Stimulated activated CD4-positive, alpha-beta T cell treated with anti-CD3 and anti-CD28 coated beads, Interleukin-4, amount 100 ng/mL, for 48 hours (primary cell): ENCODE measurements at places on chromosomes 6 and 20.

GRCh38 chr6:130912434-130912833 is 85.2 kb downstream of the SMLR1 start:
- DNase-seq: no peak

DNA sequence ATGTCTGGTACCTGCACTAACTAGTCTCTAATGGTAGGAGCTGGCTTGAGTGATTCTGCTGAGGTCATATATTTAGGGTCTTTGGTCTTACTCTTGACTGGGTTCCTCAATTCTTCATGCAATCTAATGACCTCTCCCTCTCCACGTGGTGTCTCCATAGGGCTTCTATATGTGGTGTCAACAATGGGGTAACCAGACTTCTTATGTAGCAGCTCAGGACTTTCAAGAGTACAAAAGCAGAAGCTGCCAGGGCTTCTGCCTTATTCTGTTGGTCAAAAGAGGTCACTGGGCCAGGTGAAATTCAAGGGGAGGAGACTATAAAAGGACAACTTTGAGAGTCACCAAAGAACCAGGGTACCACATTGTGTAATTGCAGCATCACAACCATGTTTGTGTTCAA is 54.3 kb downstream of the NUS1 start:
- DNase-seq: no peak

DNA sequence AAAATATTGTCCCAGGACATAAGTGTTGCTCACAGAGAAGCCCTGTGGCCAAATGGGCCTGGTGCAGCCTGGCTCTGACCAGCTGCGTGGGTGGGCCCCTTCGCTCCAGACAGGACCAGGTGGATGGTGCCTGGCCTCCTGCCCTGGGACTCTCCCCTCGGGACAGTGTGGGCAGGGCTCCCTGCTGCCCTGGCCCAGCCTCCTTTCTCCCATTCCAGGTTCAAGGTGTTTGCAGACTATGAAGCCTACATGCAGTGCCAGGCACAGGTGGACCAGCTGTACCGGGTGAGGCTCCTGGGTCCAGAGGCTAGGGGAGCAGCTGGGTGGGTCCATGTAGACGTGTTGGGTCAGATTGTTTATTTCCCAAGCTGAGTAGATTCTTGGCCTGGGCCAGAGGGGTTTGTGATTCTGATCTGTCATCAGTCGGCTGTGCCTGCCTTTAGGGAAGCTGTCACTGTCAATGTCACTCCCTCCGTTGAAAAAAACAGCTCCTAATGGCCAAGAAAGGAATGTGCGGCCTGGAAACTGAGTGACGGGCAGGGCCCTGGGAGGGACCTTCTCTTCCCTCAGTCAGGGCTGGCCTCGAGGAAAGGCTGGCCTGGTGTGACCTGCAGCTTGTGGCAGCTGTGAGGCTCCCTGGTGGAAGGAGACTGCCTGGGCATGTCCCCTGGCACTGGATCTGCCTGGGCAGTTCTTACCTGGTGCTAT is 47.7 kb downstream of the PYGB start:
- no peak for DNase-seq

DNA sequence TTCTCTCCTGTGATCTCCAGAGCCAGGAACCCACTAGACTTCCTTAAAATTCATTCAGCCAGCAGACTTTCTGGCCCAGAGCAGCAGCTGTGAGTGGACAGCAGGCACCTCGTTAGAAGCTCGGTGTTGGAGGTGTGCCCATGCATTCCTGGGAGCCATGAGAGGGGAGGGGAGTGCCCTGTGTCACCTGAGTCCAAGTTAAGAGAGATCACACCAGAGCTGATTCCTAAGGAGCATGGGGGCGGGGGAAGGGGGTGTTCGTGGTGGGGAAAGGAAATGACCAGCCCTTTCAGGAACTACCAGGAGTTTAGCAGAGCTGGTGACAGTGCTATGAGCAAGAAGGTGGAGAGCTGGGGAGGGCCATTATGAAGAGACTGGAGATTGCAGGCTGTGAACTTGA is 46.9 kb downstream of the GFRA4 start:
- DNase-seq: no peak

DNA sequence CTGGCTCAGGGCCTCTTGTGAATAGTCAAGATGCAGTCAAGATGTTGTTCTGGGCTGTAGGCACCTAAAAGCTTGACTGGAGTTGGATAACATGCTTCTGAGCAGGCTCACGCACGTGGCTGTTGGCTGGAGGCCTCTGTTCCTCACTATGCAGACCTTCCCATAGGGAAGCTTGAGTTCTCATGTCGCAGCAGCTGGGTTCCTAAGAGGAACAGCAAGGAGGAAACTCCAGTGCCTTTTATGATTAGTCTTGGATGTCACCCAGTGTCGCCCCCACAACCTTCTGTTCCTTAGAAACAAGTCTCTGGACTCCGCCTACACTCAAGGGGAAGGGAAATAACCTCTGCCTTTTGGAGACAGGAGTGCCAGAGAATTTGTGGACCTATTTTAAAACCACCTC is 210.7 kb downstream of the BCAS1 start:
- no peak for DNase-seq
